ENCODE measurements at places on chromosomes 6 and 20.

- peak; percentile 91 for DNase-seq
Observed at GRCh38 chr6:34887753-34888513, at the start of gene TAF11. Gene TAF11, minus strand, starts transcription at chr6:34888042. Its CDS starts 85 bp downstream, at chr6:34887957.

GRCh38 chr6:115456848-115457247 lies 603.8 kb downstream of the FRK start:
- no peak for DNase-seq

DNA sequence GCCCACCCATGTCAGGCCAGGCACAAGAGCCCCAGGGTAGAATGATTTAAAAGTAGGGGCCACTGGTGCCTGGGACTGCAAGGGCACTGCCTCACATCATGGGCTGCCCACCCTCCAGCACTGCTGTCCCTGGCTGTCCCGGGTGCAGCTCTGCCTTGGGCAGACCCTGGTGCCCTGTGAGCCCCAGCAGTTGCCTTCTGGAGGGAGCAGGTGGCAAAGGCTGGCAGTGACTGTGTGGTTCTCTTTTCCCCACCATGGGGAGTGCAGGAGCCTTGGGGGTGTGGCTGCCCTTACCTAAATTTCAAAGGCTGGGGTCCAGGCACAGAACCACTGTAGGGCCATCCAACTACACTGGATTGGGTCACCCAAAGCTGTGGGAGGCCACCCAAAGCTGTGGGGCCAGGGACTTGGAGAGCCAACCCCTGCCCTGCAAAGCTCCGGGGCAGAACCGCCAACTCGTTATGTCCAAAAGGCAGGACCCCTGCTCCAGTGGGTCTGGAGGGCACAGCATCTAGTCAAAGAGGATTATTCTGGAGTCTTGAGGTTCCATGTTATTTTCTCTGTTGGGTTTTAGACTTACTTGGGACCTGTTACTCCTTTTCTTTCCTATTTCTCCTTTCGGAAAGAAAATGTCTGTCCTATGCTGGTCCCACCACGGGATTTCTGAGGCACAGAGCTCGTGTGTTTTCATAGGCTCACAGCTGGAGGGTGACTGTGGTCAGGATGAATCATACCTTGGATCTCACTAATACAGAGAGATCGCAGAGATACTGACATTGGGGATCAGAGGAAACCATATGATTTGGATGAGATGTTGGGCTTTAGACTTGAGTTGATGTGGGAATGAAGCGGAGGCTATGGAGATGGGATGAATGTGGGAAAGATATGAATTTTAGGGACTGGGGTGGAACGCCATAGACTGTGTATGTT lies 65.3 kb downstream of the RAMACL start:
- no peak for DNase-seq

DNA sequence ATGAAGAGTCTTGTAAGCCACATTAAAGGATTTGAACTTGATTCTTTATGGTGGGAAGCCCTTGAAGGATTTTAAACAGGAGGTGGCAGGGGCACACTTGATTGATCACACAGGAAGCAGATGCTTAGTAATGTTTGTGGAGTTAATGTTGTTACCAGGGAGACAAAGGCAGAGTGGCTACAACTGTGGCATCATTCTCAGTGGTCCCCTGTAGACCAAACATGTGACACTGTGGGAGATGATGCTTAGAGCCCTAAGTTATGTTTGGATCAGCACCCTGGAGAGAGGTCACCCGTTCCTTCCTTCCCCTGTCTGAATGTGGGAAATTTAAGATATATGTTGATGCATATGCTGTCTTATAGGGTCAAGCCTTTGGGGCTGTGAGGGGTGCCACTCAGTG lies 53.2 kb downstream of the EIF2S2 start:
- no peak for DNase-seq

DNA sequence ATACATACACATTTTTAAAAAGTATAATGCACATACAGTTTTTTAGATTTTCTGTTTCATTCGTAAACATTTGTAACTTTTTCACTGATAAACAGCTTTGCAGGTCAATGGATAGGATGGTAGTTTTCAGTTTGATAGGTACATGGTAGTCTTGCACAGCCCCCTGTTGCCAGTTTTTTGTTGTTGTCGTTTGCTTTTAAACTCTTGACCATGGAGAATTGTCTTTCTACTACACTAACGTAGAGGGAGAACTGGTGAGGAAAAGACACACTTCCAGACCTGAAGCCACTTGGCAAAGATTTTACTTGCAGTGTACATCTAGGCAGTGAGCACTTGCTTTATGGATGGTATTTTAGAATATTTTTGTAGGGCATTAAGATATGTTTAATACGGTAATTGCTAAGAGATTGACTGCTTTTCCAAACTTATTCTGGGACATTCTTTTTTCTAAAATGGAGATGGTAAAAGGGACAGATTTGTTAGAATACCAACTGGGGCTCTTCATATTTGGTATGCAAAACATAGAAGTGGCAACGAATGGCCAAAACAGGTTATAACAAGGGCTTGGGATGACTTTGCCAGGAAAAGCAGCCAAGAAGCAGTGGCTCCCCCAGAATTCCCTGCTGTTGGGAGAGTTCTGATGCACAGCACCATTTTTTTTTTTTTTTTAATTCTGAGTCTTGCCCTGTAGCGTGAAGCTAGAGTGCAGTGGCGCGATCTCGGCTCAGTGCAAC lies 1.5 kb downstream of the PYGB start:
- DNase-seq = no peak

DNA sequence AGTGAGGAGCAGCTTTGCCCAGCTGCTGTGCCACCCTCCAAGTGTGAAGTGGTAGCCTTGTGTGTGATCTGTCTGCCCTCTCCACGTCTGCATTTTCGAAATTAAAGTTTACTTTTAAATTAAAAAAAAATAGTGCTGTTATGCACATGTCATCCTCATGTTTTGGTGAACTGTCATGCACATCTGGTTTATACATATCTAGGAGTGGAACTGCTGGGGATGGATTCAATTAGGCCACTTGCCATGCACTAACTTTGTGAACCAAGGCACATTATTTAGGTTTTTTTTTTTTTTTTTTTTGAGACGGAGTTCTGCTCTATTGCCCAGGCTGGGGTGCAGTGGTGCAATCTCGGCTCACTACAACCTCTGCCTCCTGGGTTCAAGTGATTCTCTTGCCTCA lies 3.6 kb downstream of the GTSF1L start:
- no peak for DNase-seq

DNA sequence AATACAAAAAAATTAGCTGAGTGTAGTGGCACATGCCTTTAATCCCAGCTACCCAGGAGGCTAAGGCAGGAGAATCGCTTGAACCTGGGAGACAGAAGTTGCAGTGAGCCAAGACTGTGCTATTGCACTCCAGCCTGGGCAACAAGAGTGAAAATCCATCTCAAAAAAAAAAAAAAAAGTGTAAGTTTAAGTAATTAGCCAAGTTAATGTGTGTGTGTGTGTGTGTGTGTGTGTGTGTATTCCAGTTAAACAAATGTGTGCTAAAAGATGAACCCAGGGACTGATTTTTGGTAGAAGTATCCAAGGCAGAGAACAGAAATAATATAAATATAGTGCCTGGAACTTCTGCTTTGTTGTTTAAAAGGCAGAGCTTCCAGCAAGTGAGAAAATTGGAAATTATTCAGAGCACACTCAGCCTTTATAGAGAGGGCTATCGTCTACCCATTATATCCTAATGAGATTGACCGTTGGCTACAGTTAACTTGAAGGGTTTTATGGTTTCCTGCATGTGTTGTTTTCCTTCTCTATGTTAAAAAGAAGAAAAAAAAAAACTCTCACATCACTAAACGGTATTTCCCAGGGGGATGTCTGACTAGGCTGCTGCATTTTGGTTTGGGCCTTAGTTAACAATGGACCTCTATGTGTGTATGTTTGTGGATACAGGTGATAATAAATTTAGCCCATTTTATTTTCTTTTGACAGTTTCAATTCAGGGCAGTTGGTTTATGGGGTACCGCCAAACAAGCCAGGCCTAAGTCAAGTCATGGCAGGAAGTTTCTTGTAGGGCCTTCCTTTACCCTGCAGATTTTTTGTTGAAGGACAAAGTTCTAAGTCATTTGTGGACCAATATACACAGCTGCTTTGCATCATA lies 9.8 kb downstream of the SOX4 start:
- DNase-seq = no peak

- no peak for DNase-seq
Observed at GRCh38 chr20:59606566-59606965, 2.2 kb downstream of the PHACTR3 start.

DNA sequence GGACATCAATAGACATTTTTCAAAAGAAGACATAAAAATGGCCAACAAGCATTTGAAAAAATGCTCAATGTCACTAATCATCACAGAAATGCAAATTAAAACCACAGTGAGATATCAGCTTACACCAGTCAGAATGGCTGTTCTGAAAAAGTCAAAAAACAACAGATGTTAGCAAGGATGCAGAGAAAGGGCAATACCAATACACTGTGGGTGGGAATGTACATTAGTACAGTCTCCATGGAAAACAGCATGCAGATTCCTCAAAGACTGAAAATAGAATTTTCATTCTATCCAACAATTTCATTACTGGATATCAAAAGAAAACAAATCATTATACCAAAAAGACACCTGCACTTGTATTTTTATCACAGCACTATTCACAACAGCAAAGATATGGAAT lies 85.3 kb downstream of the DCDC2 start:
- no peak for DNase-seq

DNA sequence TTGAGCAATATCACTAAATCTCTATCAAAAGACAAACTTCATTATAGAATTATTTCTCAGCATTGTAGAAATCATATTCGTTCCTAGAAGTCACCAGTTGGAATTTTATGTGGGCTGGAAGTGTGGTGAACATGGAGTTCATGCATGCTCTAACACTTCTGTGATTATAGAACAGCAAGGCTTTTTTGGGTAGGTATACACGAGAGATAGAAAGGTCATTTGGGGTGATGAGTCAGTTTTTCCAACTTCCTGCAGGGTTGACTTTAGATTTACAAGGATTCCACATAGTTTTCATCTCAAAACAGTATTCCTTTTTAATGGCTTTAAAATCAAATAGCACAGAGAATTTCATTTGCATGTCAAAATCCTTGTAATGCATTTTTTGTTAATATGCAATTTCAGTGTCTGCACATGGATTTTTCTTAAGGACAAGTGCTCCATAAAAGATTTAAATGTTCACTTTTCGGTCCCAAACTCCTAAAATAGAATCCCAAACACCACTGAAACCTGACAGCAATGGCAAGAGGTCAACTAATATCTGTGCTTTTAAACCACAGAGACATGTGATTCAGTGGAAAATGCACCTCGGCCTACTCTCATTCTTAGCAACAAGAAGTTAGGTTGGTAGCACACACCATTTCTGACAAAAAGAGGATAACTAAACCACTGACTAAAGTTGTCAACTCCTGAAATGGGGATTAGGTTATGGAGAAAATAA lies 211.0 kb downstream of the MOXD1 start:
- no peak for DNase-seq

GRCh38 chr6:3761989-3762270 lies 10.4 kb upstream of the PXDC1 start:
- DNase-seq = no peak

DNA sequence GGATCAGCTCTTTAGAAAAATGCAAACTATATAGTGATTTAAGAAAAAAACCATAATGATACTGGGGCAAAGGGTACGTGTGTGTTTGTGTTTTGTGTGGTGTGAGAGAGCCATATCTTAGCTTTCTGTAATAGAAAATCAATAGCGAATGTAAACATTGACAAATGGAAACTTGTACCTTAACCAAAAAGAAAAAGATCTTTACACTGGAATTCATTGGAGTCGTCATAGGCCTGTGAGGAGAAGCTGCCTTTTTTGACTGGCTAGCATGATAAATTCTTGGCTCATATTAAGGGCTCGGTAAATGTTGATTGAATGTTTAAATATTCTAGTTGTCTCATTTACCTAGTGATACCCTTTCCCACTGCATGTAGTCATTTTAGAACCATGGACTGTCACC lies 161.8 kb upstream of the ASCC3 start:
- no peak for DNase-seq

DNA sequence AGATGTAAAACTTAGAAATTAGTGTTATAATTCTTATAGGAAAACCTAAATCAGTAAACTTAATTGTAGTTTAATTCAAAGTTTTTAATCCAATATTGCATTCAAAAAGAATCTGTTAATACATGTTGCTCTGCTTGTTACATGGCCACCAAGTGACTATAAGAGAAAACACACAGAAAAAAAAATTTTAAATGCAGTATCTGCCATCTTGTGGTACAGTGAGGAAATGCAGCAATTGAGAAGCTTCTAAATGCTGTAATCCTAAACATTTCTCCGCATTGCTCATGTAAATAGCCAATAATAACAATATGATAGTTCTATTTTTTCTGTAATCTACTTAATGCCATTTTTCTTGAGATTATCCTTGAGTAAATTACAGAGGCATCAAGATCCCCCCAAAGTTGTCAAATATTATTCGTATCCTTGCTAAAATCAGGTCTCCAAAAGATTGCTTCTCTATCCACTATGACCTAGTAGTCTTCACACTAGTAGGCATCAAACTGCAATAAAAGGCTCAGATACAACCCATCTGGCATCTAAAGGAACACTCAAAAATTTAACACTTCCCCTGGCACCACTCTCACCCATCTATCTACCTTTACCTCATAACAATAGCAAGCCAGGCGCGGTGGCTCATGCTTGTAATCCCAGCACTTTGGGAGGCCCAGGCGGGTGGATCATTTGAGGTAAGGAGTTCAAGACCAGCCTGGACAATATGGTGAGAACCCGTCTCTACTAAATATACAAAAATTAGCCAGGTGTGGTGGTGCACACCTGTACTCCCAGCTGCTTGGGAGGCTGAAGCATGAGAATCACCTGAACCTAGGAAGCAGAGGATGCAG lies 34.6 kb downstream of the HDAC2 start:
- DNase-seq = no peak

- DNase-seq = no peak
Observed at GRCh38 chr6:20061952-20062351, 150.3 kb downstream of the MBOAT1 start.

GRCh38 chr20:17500271-17500670 lies 30.9 kb downstream of the BFSP1 start:
- no peak for DNase-seq

- DNase-seq = no peak
Observed at GRCh38 chr6:139007428-139007827, 19.4 kb upstream of the REPS1 start.

- DNase-seq = peak; percentile 52
Observed at GRCh38 chr6:156779206-156780094, 2.3 kb downstream of the ARID1B start.
